NCI-H1092 (cell line): ENCODE measurements at places on chromosomes 16 and 17.

- no peak for DNase-seq
Measured at GRCh38 chr16:77986011-77986740, 36.2 kb upstream of the CLEC3A start.

DNA sequence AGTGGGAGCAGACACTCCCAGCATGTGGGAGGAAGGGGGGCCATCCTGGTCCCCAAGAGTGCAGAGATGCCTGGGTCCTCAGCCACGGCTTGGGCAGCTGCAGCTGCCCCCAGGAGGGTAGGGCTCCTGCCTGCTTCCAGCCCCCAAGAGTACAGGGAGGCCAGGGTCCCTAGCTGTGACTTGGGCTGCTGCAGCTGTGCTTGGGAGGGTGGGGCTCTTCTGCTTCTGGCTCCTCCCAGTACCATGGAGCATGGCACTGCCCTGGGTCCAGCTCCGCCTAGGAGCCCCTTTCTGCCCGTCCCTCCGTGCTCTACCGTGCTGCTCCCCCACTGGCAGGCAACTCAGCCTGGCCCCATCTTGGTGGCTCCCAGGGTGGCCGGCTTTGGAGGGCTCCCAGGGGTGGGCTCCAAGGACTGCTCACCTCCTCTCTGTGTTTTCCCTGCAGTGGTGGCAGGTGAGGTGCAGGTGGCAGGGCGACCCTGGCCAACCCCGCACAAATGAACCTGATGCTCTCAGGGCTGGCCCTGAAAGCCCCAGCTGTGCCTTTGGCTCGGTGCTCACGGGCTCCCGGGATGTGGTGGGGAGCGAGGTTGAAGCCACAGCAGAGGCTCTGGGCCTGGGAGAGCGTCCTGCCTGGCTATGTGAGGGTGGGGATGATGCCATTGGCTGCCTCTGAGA lies 18.5 kb upstream of the USP22 start:
- DNase-seq = no peak

DNA sequence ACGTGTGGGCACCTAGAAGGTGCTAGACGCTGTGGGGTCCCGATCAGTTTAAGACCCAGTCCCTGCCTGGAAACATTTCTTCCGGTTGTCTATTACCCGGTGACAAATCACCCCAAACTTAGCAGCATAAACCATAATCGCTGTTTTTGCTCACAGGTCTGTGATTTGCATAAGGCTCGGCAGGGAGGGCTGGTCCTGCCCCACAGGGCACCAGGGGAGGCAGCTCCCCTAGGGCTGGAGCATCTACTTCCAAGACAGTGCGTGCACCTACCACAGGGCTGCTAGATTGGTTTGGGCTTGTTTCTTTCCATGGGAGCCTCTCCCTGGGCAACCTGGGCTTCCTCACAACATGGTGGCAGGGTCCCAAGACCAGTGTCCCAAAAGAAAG lies 214.5 kb upstream of the CIBAR2 start:
- DNase-seq = no peak

DNA sequence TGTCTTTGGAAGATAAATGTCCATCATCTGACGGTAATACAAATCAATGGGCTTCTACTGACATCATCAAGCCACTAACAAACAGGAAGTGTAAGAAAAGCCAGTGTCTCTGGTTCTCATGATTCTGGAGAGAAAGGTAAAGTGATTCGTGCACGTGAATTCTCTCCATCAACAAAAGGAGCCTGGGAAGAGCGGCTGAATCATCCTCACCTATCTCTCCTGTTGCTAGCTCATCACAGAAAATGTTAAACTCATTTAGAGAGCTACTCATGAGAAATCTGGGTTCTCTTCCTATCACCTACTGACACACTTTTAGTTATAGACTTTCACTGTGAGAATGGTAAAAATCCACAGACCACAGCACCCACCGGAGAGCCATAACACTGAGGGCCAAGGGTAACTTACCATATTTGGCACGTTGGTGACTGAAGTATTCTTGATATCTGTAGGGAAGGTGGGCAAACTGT lies 70.3 kb downstream of the CREBBP start:
- DNase-seq = no peak

GRCh38 chr17:62705156-62705777 lies 77.8 kb downstream of the MRC2 start:
- no peak for DNase-seq

DNA sequence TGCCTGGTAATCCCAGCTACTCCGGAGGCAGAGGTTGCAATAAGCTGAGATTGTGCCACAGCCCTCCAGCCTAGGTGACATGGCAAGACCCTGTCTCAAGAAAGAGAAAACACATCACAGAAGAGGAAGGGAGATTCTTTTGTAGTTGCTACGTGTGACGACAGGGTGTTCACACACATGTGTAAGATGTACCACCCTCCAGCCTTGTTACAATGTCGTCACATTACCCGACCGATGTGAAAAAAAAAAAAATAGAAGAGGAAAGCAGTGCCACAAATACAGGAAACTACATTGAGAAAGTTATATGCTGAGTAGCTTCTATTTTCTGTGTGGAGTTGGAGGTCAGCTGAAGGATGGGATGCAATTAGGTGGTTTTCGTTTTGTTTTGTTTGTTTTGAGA lies 56.0 kb downstream of the CLUH start:
- no peak for DNase-seq

GRCh38 chr17:59368218-59368857 lies 36.9 kb downstream of the YPEL2 start:
- DNase-seq = no peak

- no peak for DNase-seq
Measured at GRCh38 chr16:23795378-23795777, 40.4 kb upstream of the PRKCB start.

GRCh38 chr17:15894258-15894657 lies 50.7 kb upstream of the ADORA2B start:
- no peak for DNase-seq

- no peak for DNase-seq
Measured at GRCh38 chr17:47286198-47286914, 32.7 kb downstream of the ITGB3 start.

- DNase-seq = no peak
Measured at GRCh38 chr17:71966459-71967313, 154.1 kb upstream of the SOX9 start.

DNA sequence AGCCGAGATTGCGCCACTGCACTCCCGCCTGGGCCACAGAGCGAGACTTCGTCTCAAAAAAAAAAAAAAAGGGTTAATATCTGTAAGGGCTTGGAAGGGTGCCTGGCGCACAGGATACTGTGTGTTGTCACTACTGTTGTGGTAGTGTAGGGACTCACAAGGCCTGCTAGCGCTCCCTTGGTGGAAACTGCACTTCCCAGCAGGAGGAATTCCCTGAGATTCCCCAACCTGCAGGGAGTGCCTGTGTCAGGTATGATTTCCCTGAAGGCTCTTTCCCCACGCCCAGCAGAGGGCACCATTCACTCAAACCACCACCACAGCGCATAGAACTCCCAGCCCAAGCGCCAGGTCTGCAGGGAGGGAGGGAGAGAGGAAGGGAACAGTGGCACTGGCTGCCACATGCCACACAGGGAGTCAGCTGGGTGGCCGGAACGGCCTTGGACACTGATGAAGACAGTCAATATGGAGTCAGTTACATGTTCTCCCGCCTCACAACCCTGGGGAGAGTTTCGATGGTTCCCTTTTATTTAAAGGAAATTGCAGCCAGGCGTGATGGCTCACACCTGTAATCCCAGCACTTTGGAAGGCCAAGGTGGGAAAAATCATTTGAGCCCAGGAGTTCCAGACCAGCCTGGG lies 32.7 kb upstream of the CDH1 start:
- DNase-seq = peak; percentile 69

DNA sequence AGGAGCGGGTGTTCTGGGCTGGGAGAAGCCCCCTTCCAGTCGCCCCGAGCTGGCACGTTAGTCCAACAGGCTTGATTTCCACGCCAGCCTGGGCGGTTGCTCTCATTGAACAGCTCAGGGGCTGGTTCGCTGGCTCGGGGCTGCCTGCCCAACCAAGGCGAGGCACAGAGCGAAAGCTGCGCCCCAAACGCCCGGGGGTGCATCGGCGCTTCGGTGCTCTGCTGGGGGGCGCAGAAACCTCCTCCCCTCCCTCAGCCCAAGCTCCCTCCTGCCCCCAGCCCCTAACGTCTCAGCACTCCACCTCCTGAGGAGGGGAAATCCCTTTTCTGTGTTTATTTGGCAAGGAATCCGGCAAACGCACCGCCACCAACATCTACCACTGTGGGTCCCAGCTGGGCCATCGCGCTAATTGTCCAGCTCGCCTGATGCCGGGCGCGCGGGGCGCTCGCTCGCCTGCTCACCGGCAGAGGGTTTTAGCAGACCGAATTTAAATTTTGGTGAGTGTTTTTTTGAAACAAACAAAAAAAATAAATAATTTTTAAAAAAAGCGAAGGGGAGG lies 29.5 kb upstream of the RBFOX1 start:
- peak; percentile 46 for DNase-seq

- DNase-seq = no peak
Measured at GRCh38 chr16:75116081-75116910, at the start of gene LDHD. Gene LDHD, minus strand, starts transcription at chr16:75116780. Its CDS starts 60 bp downstream, at chr16:75116720.

DNA sequence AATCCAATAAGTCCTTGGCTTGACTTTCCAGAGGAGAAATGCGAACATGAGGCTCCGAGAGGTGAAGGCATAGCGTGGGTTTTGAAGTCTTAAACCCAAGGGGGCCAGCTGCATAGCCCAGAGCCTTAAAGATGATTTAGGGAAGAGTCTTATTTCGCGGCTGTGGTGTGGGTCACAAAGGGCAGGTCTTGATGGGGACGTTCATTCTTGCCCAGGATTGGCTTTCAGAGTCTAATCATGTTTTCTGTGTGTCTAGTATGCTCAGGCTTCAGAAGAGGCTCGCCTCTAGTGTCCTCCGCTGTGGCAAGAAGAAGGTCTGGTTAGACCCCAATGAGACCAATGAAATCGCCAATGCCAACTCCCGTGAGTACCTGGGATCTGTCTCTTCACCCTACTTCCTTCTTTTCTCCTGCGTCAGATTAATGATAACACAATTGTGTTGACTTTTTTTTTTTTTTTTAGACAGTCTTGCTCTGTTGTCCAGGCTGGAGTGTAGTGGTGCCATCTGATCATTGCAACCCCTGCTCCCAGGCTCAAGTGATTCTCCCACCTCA lies 951 bp downstream of the RPL19 start:
- no peak for DNase-seq

GRCh38 chr16:83400234-83400633 lies 407.5 kb upstream of the HSBP1 start:
- no peak for DNase-seq

- no peak for DNase-seq
Measured at GRCh38 chr16:86249631-86250030, 260.7 kb upstream of the FOXF1 start.
